ENCODE measurements at places on chromosomes 16 and 17. TPM values are rescaled to one million over a fixed set of nuclear protein-coding genes. Genes with fewer than 3 reads are reported as not detected.

The RASD1 gene
- 0.96 TPM for polyA plus RNA-seq

- no peak for DNase-seq
Measured at GRCh38 chr16:3112058-3112880, at the start of gene ZNF205. Gene ZNF205, plus strand, starts transcription at chr16:3112586. Its CDS starts 845 bp downstream, at chr16:3113431.

- DNase-seq, result no peak
Measured at GRCh38 chr16:11677451-11677951, 9.2 kb downstream of the SNN start.

The FBRS gene
- polyA plus RNA-seq, result 5.5 TPM

The ABAT gene
- 5.4 TPM for polyA plus RNA-seq

DNA sequence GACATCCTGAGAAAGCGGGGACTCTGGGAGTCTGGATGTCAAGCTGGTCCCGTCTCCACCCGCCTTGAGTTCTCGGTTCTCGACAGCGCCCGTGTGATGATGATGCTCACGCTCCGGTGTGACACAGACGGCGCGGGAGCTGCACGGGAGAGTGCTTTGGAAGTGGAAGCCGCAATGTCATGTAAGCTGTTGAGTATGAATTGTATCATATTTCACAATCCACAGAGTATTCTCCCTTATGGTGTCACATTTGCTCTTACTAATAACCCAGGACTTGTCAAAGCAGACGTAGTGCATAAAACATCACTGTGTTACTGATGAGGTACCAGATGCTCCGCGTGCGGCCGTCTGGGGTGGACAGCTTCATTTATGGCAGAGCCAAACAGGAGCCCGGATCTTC lies 217.5 kb upstream of the CHMP6 start:
- no peak for DNase-seq

DNA sequence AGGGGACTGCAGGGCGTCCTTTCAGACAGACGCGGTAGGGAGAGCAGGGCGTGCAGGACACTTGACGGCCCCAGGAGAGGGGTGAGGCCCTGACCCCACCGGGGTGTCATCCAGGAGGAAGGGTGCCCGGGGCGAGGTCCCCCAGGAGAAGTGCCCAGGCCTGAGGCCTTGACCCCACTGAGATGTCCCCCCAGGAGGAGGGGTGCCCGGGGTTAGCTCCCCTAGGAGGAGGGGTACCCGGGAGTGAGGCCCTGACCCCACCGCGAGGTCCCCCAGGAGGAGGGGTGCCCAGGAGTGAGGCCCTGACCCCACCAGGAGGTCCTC lies 27.2 kb upstream of the METRNL start:
- no peak for DNase-seq
